ENCODE measurements at places on chromosomes 13 and 19.

- no peak for DNase-seq
These were observed 7.0 kb downstream of the KLF5 start for GRCh38 chr13:73065665-73066340.

GRCh38 chr19:7912697-7913564 is 1.7 kb upstream of the TGFBR3L start:
- no peak for DNase-seq

DNA sequence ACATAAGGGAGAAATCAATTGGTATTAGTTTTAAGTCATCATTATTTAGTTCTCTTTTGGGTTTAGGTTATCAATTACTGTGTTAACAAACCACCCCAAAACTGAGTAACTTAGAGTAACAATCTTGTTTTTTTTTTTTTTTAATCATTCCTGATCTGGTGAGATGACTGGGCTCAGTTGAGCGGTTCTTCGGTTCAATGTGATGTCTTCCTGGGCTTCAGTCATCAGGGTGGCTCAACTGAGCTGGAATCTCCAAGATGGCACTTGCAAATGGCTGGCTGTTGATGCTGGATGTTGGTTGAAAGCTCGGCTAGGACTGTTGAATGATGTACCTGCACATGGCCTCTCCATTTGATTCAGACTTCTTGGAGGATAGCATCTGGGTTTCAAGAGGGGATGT is 3.2 kb upstream of the TARM1 start:
- no peak for DNase-seq

- no peak for DNase-seq
These were observed 3.0 kb downstream of the TRPM4 start for GRCh38 chr19:49160450-49161189.

GRCh38 chr19:55384131-55384919 is at the start of gene TMEM238:
TSS of gene TMEM238 (minus strand) at chr19:55384292. CDS start at chr19:55384259, 33 bp downstream.
- DNase-seq: no peak

GRCh38 chr19:18293642-18294466 is 12.4 kb upstream of the JUND start:
- DNase-seq: no peak

DNA sequence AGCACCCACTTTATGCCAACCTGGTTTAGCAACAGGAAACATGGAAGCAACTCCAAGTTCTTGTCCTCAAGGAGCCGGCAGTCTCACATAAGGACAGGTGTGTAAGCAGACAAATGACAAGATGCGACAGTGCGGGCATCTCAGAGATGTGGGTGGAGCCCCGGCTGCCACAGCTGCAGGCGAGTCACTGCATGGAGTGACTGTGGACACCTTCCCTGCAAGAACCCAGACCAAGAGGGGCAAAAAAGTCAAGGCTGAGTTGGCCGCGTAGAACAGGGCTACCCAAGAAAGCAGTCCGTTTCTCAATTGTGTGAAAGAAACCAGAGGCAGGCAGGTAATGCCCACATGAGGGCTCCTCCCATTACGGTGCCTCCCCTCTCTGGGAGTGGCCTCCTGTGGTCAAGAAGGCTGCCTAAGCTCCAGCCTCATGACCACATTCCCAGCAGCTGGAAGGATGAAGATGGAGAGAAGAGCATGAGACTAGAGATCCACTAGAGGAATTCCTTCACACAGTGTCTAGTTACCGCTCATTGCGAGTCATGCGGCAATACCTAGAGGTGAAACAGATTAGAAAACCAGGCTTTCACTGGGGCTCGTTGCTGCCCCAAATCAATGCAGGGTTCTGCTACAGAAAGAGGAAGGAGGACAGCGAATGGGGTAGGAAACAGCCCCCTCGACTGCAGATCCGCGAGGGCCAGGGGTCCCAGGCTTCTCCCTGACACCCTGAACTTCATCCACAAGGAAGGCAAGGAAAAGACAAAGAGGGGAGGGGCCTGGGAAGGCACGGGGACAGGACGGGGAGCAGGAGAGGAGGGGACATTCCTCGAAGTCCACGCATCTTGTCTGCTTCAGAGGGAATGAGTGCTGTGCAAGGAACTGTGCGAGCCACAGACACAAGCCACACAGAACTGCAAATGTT is 80.2 kb downstream of the SPACA7 start:
- DNase-seq: no peak

GRCh38 chr13:47251771-47252170 is 354.9 kb upstream of the HTR2A start:
- DNase-seq: no peak

DNA sequence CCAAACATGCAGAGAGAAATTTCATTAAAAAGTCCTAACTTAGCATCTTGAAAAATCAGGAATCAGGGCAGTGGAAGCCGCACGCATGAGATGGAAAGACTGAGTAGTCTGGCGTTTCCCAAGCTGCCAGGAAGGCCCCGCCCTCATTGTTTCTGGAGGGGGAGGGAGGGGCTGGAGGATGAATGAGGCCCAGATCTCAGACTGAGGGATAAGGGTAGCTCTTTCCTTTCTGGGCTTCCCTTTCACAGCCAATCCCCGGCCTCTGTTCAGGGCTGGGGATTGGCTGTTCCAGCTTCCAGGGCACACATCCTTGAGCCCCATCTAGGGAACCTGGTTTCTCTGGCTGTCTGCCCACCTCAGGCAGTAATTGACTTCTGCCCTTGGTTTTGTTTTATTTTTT is 7.3 kb downstream of the C19orf53 start:
- DNase-seq: no peak

DNA sequence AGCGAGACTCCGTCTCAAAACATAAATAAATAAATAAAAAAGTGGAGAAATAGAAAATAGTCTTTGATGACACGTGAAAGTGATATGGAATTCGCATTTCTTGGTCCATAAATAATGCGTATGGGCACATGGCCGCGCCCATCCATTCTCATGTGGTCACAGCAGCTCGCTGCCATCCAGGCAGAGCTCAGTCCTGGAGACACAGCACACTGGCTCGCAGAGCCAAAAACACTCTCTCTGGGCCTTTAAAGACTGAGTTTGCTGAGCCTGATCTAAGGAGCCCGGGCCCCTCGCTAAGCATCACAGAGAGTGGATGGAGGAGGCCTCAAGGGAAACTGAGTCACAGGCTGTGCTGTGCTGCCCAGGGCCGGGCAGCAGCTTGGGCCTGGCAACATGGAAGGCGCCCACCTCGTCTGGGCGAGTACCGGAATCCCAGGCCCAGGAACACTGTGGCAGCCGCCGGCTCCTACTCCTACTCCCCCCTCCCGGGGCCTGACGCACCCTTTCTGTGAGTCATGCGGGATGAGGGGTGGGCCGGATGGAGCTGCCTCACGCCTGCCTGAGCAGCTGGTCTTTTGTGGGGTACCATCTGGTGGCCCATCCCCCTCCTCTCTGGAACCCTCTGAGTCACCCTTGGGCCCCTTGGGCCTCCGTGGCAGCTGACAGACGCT is 28.9 kb upstream of the CACTIN start:
- DNase-seq: no peak

DNA sequence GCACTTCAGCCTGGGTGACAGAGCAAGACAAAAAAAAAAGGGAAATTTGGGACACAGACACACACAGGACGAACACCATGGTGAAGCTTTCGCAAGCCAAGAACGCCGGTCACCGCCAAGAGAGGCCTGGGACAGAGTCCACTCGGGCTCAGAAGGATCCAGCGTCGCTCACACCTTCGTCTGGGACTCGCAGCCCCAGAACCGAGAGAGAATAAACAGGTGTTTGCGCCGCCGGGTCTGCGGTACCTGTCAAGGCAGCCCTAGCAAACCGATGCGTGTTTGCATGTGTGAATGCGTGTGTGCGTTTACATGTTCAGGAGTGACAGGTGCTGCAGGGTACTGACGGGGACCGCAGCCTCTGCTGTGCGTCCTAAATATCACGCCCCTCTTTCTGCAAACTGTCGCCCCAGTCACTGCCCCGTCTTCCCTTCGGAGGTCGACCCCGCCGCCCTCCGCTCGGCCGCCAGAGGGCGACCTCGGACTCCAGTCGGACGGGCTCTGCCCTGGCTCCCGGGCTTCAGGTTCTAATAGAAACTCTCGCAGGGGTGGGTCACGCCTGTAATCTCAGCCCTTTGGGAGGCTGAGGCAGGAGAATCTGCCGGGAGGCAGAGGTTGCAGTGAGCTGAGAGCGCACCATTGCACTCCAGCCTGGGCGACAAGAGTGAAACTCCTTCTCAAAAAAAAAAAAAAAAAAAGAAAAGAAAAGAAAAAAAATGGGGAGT is 11.8 kb upstream of the CSNK1G2 start:
- peak; percentile 71 for DNase-seq

- no peak for DNase-seq
These were observed 74.2 kb downstream of the SLC7A1 start for GRCh38 chr13:29521336-29521735.

GRCh38 chr13:72652681-72653080 is 74.7 kb downstream of the MZT1 start:
- no peak for DNase-seq

- no peak for DNase-seq
These were observed 32.2 kb downstream of the SLC10A2 start for GRCh38 chr13:103033999-103034398.

DNA sequence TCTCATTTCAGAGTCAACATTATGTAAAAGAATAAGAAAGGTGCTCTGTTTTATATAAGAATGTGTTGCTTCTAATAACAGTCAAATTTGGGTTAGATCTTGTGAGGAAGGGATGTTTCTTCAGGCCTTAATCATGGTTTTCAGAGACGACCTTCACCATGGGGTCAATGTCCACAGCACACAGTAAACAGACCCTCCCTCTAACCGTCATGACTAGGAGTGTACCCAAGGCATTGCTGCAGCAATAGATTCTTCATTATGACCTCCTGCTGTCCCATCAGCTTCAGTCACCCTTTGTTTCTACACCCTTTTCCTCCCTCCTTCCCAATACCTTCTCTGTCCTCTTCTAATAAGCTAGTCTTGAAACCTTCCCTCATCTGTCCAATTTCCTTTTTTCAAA is 15.7 kb downstream of the SERPINE3 start:
- no peak for DNase-seq

- no peak for DNase-seq
These were observed 139.3 kb downstream of the PCDH9 start for GRCh38 chr13:67090856-67091255.

GRCh38 chr13:27833206-27833605 is 40.9 kb downstream of the GSX1 start:
- no peak for DNase-seq

DNA sequence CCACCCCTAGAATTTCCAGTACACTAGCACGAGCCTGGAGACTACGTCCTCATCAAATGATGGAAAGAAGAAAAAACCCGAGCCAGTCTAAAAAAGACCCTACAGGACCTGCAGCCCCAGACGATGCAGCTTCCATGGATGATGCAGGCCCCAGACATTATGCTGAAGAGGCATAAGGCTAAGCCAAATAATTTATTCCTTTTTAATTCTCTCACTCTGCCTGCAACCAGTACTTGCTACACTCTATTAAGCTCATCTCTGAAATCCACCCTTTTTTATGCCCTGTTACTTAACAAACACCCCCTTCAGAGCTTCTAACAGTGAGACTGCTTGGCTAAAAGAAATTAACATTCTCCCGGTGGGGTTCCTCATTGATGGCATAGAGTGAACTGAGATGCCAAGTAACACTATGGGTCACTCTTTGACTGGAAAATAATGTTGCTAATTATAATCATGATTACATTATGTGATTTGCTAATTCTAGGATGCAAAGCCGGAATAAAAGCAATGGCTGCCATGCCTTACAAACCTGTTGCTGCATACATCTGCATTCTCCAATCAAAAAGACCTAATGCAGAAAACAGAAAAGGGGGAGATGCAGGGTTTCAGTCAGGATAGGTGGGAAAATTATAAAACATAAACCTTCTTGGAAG is 1462.4 kb downstream of the UQCRFS1 start:
- no peak for DNase-seq

DNA sequence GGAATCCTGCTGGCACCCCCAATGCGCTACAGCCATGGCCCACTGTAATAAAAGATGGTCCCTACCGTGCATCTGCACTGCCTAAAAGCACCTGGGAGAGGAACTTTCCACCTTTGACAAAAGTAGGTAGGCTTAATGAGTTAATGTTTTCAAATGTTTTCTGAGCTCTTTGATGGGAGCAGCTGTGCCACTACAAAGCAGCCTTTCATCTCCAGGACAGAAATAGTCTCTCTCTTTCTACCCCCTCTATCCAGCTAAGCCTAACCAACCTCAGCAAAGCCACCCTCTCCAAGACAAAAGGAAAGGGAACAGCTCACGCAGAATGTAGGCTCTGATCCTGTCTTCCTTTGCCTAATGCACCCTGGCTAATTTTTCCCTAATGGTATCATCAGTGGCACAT is 560.2 kb downstream of the UQCRFS1 start:
- no peak for DNase-seq

GRCh38 chr13:70541451-70541850 is 433.2 kb upstream of the KLHL1 start:
- DNase-seq: no peak

DNA sequence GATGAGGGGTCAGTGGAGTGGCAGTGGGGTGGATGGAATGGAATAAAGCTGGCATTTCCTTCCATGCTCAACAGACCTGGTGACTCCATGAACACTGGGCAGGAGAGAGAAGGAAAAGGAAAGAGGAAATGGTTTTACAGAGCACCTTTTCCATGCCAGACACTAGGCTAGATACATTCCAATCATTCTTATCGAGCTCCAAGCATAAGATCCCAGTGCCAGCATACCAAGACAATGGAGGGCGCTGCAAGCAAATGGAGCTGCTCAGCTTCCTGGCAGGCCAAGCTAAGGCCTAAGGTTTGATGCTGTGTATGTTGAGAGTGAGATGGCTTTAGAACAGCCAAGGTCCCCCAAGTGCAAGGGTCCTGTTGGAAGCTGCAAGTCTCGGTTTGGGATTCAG is 113.2 kb downstream of the HSPH1 start:
- DNase-seq: no peak

DNA sequence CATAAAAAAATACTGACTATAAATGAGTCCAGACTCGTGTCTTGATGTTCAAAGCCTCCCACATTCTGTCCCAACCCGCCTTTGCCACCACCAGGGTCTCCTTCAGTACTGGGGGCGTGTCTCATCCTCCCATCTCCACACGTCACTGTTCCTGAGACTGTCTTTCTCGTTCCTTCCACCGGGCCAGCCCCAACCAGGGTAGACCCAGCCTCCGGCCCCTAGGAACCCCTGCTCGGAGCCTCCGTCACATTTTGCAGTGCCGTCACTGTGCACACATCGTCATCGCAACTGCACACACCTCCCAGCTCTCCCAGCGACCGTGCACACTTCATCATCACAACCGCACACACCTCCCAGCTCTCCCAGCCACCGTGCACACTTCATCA is 73.4 kb downstream of the SPACA7 start:
- no peak for DNase-seq

GRCh38 chr13:76692346-76692745 is 193.9 kb downstream of the KCTD12 start:
- no peak for DNase-seq

DNA sequence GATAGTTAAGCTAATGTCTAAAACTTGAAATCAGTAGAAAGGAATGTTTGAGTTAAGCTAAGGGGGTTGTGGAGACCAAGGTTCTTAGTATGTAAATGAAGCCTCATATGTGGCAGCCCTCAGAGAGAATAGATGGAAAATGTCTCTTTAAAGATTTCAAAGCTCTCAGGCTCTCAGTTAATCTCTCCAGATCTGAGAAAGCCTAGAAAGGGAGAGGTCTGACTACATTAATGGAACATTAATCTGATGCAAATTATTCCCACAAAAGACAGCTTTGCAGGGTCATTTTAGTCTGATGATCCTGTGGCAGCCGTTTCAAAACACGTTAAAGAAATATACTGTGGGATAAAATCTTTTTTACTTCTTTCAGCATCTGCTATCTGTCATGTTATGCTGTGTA is 267.0 kb downstream of the SLC7A1 start:
- DNase-seq: no peak

GRCh38 chr13:108195146-108195545 is 20.2 kb downstream of the LIG4 start:
- no peak for DNase-seq

GRCh38 chr19:8466018-8466417 is 21.2 kb downstream of the HNRNPM start:
- DNase-seq: no peak
